Iris pigment epithelial cell (primary cell): ENCODE measurements at places on chromosomes 5 and 9.

DNA sequence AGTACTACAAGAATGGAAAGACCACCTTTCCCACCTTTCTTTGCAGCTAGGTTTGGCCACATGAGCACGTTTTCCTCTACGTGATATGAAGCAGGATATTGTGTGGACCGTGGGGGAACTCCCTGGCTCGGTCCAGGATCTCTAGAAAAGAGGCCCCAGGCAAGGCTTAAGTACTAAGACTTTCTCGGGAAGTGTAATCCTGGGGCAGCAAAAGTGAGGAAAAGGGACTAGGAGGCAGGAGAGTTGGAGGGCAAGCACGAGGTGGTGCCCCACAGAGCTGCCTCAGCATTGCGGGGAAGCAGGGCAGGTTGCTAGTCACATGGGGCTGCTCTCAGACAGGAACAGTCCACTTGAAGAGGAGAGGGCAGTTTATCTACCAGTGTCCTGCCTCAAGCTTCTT lies 235.1 kb downstream of the GADD45G start:
- DNase-seq = no peak

GRCh38 chr9:38445154-38446043 lies 21.1 kb upstream of the IGFBPL1 start:
- no peak for DNase-seq

DNA sequence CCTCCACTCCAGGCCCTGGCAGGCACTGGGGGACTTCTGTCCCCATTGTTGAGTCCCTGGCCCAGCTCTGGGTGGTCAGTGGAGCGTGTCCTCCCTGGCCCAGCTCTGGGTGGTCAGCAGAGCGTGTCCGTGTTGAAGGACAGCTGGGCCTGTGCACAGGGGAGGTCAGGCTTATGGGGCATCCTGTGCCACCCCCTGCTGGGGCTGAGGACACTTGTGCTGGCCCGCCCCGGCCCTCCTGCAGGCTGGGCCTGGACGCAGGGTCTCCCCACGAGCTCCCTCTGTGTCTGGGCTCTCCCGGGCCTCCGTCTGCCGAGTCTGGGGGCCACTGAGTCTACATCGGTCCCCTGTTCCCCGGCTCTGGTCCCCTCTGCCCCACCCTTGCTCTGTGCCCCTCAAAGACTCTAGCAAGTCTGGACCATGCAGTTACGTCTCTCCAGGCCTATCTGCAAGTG lies 11.5 kb upstream of the CLIC3 start:
- no peak for DNase-seq

DNA sequence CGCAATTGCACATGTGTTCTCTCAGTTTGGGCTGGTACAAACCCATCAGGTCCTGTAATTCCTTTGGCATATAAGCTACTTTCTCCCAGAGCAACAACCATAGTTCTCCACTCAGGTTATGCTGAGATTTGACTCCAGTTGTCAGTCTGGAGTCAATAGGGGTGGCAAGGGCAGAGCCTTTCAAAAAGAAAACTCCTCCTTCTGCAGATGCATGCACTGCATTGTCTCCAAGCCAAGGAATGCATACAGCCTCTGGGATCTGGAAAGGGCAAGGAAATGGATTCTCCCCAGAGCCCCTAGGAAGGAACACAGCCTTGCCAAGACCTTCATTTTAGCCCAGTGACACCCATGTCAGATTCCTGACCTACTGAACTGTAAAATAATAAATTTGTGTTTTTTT lies 31.0 kb upstream of the GZMA start:
- DNase-seq = no peak

GRCh38 chr5:173532689-173533250 lies 83.7 kb downstream of the BOD1 start:
- no peak for DNase-seq

DNA sequence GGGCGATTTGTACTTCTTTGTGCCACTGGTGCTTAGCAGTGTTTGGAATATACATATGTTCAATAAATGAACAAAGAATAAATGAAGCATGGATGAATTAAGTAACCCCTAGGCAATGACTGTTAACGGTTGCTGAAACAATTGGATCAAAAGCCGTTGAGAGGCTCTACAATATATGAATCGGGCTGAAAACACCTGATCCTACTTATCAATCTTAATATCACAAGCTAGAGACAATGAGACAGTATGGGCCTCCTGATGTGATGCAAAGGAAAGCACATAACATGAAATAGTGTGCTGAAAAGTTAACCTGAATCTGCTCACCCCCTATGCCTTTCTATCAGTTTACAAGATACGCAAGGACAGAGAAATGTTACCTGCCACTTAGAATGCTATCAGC lies 410.3 kb upstream of the RGMB start:
- no peak for DNase-seq

DNA sequence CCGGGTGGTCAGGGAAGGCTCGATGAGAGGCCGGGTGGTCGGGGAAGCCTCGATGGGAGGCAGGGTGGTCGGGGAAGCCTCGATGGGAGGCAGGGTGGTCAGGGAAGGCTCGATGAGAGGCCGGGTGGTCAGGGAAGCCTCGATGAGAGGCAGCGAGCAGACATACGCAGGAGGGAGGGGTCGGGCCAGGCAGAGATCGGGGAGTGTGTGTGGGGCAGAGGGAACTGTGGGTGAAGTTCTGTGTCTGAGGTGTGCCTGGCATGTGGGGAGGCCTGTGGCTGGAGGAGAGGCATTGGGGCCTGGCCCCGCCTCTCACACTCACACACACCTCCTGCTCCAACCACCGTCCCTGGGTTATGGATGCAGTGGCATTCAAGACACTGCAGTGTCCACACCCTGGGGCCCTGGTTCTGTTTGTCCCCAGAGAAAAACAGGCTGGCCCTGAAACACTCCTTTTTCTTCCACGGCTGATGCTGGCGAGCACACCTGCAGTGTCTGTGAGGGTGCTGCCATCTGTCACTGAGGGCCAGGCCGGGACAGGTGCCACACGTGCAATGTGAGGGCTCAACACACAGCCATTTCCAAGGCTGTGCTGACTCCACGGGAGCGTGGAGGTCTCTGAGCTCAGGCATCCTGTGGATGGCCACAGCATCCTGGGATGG lies 6.5 kb upstream of the PLEKHG4B start:
- DNase-seq = no peak

- no peak for DNase-seq
Observed at GRCh38 chr5:177077335-177077734, 9.4 kb upstream of the FGFR4 start.

DNA sequence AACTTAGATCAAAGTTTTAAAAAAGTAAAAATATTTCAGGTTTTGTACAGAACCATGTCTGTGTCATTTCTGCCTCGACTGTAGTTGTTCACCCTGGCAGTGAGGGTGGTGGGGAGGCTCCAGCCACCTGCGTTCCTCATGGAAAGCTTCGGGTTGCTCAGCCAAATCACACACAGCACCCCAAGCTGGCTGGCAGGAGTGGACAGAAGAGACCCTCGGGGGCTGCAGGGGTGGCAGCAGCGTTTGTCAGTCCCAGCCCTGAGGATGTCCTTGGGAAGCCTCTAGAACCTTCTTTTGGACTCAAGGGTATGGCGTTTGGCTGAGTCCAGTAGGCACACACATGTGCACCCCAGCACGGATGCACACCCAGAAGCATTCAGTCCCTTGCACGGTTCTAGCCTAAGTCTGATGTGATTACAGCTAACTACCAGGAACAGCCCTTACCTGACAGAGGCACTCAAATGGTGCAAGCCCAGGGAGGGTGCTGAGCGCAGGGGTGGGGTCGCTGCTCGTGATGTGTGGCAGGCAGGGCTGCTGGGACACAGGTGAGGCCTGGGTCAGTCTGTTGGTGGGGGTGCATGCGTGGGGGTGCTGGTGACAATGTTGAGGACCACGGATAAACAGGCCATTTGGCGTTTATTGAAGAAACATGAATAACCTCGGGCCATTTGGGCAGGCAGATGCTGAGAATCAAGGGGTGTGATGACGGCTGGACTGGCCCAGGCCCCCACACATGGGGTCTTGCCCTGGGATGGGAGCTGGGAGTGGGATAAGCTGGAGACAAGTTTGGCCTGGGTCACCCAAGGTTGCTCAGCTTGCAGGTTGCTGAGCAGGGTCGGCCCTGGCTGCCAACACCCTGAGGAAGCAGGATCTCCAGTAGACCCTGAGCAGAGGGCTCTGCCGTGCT lies 103.4 kb downstream of the PHF2 start:
- no peak for DNase-seq

- DNase-seq = no peak
Observed at GRCh38 chr5:158039911-158040347, 181.0 kb upstream of the CLINT1 start.

GRCh38 chr5:55313870-55314617 lies 6.3 kb downstream of the MTREX start:
- no peak for DNase-seq

- DNase-seq = no peak
Observed at GRCh38 chr5:93893075-93893474, 151.7 kb upstream of the POU5F2 start.

- no peak for DNase-seq
Observed at GRCh38 chr5:126809916-126810315, 33.0 kb downstream of the LMNB1 start.

DNA sequence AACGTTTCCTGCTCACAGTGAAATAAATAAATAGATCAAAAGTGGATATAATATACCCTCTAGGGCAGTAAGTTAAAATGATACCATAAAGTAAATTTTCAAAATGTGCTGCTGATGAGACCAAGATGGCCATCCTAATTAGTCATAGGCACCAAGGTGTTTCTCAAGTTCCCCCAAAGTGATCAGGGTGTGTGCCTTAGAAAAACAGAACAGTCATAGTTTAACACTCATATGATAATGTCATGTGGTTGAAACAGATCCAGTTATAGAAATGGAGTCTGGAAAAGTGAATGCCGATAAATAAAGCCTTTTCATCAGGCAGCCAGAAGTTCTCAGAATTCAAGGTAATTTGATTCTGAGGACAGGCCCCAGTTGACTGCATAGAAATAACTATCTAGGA lies 161.5 kb upstream of the CDKN2B start:
- no peak for DNase-seq

- DNase-seq = no peak
Observed at GRCh38 chr5:127508644-127509373, 8.6 kb upstream of the PRRC1 start.

- no peak for DNase-seq
Observed at GRCh38 chr5:88190106-88190834, 78.4 kb downstream of the TMEM161B start.

GRCh38 chr9:135254176-135255032 lies 166.9 kb downstream of the OLFM1 start:
- DNase-seq = no peak

- DNase-seq = no peak
Observed at GRCh38 chr9:8901146-8901545, 1101.6 kb upstream of the DMAC1 start.

GRCh38 chr5:36605241-36605640 lies 1.2 kb upstream of the SLC1A3 start:
- no peak for DNase-seq

DNA sequence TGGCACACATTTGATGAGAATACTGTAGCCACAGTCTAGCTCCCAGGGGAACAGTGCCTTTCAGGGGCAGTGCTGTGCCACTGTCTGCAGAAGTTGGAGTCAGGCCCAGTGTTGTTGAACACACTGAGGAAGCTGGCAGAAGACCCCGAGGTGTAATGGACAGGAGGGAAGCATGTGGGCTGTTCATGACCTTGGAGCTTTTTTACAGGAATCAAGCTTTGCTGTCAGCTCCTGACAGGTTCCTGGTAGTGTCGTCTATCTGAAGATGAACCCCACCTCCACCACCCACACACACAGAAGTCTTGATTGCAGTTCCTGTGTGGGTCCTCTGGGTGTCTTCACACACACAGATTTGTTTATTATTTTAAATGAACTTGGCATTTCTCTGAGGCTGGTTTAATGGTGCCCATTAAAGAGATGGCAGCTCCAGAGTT lies 40.3 kb upstream of the TNFAIP8 start:
- peak; percentile 62 for DNase-seq

DNA sequence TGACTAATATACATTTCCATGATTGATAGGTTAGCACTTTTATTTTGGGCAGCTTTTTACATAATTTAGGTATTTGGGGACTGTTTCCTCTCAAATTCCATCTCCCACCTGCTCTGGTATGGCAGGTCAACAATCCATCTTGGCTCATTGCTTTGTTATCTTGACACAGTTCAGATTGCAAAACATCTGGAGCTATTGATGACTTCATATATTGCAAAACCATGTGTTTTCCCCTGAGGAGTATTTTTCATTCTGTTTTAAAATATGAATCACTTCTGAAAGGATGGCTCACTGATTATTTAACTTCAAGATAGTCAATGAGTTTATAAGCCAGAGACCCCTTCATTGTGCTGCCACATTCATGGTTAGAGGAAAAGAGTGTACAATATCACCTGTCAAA lies 1206.0 kb upstream of the C9orf72 start:
- peak; percentile 10 for DNase-seq

GRCh38 chr5:57549566-57549965 lies 67.0 kb upstream of the ACTBL2 start:
- no peak for DNase-seq

- DNase-seq = no peak
Observed at GRCh38 chr5:110012145-110012544, 322.4 kb downstream of the MAN2A1 start.

DNA sequence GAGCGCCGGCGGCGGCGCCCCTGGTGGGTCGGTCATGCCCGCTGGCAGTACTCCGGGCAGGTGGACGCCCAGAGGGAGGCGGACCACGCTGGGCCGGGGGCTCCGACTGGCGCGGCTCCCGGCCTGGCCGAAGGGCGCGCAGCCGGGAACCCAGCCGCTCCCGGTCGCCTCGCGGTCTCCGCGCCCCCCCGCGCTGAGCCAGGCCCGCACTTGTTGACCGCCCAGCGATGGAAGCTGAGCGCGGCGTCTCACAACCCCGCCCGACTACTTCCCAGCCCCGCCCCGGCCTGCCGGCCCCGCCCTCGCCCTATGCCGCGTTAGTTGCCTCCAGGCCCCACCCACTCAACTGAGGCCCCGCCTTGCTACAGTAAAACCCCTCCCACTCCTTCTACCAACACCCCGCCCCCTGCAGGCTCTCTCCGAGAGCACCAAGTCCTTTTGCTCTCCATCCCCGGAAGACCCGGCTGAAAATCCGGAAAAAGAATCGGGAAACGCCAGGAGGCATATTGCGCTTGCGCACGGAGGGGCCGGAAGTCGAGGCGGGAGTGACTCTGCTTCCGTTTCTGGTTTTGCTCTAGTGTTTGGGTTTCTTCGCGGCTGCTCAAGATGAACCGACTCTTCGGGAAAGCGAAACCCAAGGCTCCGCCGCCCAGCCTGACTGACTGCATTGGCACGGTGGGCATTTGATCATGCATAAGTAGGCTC lies at the start of the genes BAG1 and CHMP5:
BAG1 (minus strand) TSS at position 236 of the 705 bp plus-strand sequence.
CHMP5 (plus strand) TSS at position 577 of the 705 bp plus-strand sequence; CDS start at position 607, 30 bp downstream.
- DNase-seq = peak; percentile 99

- no peak for DNase-seq
Observed at GRCh38 chr5:179817890-179818745, 2.6 kb upstream of the SQSTM1 start.

DNA sequence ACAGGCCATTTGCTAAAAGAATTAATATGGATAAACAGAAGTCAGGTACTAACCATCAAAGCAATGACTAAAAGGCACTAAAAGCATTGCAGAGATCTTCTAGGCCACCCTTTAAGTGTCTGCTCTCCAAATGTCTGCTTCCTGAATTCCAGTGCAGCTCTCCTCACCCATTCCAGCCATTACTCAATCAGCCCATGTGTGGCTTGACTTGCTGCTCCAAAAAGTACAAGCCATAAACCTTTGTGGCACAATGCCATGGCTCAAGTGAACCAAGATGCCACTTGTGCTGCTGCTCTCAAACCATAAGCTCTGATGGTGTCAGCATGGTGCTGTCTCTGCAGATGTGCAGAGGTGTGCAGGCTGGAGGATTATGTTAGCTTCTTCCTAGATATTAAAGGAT lies 290.2 kb upstream of the POU5F2 start:
- DNase-seq = peak; percentile 13
